ENCODE measurements at places on chromosomes 5 and 9.

DNA sequence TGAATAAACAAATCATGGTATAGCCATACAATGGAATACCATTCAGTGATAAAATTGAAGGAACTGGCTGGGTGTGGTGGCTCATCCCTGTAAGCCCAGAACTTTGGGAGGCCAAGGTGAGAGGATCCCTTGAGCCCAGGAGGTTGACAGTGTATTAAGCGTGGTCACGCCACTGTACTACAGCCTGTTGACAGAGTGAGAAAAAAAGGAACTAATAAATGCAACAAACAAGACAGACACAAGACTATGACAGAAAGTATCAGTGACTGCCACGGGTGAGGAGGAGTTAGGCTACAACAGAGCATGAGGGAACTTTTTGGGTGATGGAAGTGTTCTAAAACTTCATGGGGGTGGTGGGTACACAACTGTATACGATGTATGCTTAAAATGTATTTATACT lies 2.2 kb downstream of the FNIP1 start:
- no peak for DNase-seq

DNA sequence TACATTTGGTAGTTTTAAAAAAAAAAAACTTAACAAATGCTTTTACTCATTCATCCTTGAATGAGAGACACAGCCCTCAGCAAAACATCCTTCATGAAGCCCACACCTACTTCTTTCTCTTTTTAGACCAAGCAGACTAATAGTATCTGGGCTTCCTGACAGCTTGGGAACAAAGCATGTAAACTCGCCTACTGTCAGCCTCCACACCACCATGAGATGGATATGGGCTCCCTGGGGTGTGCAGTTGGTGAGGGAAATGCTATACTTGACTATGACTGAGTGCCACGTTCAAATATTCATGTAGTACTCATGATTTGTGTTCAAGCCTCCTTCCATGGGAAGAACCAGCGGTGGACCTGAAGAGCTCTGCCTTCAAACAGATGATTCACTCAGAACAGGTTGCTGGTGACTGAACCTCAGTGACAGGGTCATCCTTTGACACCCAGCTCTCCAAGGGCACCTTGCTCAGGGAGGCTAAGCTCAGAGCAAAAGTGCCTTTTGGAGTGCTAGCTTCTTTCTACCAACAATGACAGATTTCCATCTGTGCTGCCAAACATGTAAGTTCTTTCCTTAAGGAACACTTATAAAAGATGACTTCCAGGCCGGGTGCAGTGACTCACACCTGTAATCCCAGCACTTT lies 36.8 kb downstream of the SLC22A5 start:
- no peak for DNase-seq

- DNase-seq, result no peak
Measured at GRCh38 chr5:169634606-169635005, 2.5 kb upstream of the DOCK2 start.

GRCh38 chr9:37575511-37575914 lies 667 bp downstream of the FBXO10 start:
- DNase-seq, result peak; percentile 51

- no peak for DNase-seq
Measured at GRCh38 chr5:55502759-55503158, 32.0 kb downstream of the PLPP1 start.

GRCh38 chr5:45411971-45412612 lies 284.1 kb downstream of the HCN1 start:
- no peak for DNase-seq

DNA sequence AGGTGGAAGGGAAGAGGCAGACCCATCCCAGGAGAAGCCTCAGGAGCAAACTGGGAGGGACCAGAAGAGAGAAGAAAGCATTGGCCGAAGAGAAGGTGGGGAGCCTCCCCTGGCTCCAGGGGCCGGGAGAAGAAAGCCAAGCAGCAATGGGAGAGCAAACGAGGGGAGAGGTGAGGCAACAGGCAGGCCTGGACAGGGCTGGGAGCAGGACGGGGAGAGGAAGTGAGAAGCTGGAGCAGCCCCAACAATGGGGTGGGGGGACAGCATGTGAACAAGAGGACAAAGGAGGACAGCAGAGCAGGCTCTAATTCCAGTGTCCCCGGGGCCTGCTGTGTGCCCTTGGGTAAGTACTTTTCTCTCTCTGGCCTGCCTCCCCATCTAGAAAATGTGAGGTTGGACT lies 115.3 kb downstream of the PSD2 start:
- no peak for DNase-seq

GRCh38 chr5:97499605-97500004 lies 316.6 kb upstream of the RIOK2 start:
- no peak for DNase-seq

DNA sequence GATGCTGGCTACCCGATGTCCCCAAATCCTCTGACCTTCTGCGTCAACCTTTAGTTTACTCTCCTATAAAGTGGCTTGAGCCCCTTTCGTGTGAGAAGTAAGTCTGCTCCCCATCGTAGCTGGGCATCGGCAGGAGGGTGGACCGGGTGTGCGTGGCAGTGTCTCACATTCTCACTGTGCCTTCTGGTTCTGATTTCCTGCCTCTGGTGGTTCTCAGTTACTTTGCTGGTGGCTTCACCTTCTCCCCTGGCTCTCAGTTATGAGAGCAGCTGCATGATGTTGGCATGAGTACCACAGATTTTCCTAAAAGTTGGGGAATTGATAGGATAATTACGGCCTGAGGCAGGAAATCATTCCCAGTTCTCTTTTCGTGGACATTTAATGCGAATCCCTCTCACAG lies 47.0 kb upstream of the RPS23 start:
- no peak for DNase-seq

DNA sequence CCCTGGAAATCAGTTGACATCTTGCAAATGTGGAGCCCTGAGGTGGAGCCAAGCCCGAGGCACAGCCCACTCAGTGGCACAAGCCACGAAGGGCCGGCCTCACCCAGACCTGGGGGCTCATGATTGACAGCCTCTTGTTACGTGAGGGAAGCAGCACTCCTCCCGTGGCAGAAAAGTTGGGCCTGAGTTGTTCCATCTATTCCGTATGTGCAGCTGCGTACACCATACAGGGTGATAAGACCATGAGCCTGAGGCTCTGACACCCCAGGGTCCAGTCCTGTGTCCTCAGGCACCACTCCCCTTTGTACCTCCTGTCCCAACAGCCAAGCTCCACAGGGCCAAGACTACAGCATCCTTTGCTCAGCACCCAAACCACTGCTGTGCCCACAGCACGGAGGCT lies 1.9 kb upstream of the ORM2 start:
- peak; percentile 15 for DNase-seq

GRCh38 chr9:107750741-107751566 lies 261.4 kb upstream of the KLF4 start:
- no peak for DNase-seq

DNA sequence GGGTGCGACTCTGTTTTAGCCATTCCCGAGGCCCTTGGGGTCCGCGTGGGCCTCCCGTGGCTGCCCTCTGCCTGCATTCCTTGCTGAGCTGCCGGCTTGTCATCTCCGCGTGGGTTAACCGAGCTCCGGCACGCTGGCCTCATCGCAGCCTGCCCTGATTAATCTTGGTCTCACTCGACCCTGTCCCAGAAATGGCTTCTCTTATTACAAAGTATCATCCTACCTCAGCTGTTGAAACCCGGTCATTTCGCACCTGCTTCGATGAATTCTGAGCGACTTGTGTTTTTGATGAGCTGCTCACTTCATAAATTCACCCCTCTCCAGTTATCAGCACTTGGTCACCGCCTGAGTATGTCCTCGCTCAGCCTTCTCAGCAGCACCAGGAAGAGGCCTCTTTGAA lies 123.5 kb upstream of the EGFLAM start:
- no peak for DNase-seq

- no peak for DNase-seq
Measured at GRCh38 chr5:71740015-71740753, 21.1 kb downstream of the CARTPT start.

DNA sequence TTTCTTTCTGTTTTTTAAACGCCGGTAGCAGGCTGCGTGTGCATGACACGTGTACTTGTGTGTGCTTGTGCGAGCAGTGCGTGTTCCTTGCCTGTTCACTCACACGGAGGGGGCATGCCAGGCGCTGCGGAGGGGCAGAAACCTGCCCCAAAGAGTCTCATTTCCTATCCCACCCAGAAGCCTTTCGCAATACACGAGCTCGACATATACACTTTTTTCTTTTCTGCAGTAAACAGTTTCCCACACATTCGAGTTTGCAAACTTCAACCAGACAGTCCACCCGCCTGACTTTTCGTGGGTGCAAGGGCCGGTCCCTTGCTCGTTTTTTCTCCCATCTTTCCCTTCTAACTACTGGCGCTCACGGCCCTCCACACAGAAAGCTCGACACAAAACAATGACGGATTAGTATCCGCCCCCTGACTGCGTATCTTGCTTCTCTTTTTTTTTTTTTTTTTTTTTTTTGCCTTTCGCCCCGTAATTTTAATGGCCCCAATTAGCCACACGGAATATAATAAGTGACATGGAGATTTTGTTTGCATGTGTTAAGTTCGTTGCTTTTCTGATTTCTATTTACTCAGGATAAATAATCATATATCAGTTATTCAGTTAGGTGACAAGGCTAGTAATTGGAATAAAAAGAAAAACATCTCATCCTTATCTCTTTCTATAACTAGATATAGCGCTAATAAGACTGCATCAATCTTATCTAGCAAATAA lies 5.3 kb upstream of the OTP start:
- DNase-seq, result peak; percentile 77

GRCh38 chr5:38922199-38922598 lies 76.4 kb downstream of the OSMR start:
- peak; percentile 66 for DNase-seq

GRCh38 chr5:17096952-17097695 lies 120.3 kb upstream of the BASP1 start:
- DNase-seq, result peak; percentile 69

DNA sequence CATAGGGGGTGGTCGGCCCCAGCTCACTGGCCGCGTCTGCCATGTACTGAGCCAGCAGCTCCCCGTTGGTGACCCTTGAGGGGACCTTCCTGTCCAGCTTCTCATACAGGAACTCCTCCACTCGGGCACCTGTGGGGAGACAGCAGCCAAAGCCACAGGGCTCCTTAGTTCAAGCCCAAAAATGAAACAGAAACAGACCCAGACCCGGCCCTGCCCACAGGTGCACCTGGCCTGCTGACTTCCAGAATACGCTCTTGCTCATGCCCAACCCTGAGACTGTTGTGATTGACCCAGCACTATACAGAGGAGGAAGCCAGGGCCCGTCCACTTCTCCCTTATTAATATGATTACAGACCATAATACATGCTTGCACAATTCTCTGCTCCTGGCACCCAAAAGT lies 7.0 kb downstream of the SH3GLB2 start:
- no peak for DNase-seq

GRCh38 chr9:133460405-133461175 lies 812 bp downstream of the CACFD1 start:
- peak; percentile 74 for DNase-seq

DNA sequence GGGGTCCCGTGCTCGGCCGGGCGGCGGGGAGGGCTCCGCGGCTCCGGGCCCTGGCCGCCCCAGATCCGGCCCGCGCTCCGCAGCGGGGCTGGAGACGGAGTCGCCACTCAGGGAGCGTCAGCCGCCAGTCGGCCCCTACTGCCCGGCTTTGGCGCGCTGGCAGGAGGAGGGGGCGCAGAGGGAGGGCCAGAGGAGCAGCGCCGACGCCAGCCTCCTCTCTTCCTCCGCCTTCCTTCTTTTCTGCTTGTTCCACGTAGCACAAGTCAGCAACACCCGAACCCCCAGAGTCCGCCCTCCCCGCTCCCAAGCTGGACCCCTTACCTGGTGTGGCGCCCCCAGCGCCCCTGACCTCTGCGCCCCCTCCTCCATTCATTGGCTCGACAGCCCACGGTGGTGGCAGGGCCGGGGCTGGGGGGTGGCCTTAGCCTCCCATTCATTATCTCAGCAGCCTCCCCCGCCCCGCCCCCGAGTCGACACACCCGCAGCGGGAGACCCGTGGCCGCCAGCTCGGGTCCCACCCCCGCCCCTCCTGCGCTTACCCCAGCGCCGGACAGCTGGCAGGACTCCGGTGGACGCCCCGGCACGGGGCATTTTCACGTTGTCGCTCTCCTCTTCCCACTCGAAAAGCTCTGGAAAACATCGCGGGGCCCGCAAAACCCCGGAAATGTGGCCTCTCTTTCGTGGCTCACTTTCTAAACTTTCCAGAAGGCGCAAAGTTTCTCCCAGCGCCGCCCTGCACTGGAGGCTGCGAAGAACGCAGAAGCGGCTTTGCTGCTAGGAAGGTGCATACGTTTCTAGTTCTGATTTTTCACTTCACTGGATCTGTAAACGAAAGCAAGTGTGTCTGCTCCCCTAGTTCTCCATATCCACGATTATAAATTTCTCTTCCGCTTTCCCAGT lies at the start of gene LPAR1:
Gene LPAR1 (minus strand): TSS at position 140 of the 900 bp plus-strand sequence. CDS start 66,353 bp downstream, outside the sequence.
- DNase-seq, result peak; percentile 89

DNA sequence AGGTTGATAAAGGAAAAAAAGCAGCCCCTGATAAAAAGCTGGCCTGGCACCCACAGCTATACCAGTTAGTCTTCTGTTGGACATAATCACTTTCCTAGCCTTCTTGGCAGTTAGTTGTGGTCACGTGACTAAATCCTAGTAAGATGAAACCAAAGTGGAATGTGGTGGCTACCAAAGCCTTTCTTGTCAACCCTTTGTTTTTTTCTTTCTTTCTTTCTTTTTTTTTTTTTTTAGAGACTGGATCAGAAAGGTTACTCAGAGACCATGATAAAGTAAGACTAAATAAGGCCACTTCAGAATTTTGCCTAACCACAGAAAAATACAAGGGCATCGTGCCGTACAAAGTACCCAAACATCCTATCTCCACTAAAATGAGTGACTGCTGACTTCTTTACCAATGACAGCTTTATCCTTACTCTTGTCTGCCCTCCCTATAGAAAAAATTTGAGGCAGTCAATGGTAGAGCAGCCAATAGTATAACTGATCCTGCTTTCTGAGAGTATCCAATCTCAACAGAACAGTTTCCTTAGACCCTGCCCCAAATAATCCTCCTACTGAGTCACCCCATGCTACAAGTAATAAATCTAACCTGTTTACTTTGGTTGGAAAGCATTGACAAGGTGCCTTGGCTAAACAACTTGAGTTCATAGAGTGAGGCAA lies 14.2 kb upstream of the KIF27 start:
- peak; percentile 81 for DNase-seq

DNA sequence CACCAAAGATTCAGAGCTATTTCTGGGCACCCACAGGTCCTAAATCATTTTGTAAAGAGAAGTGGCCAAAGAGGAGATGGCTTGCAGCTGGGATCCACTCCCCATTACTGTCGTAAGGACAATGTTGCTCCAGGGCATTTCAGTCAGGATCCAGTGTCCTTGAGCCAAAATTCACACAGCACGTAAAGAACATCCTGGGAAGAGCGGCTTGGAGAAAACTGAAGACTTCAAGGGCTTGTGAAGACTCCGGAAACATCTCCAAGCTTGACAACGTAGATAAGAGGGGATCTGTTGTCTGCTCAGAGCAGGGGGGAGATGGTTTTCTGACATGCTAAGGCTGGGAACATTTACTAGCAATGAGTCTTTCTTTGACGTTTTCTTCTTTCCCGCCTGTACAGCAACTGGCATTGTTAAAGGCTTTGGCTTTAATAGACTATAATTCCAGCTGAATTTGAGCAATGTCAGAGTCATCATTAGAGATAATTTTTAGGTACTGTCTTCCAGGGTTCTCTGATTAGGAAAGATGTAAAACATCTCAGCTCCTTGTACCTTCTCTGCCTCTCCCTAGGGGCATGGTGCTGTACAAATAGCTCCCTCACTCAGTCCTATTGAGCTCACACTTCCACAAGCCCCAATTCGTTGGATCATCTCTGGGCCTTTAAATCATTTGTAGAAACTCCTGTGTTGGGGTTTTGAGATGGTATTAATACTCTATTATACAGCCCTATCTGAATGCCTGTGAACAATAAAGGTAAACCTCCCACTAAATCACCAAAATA lies 39.7 kb downstream of the EGFLAM start:
- no peak for DNase-seq

Data from neural progenitor cell (in vitro differentiated cells).